ENCODE measurements at places on chromosomes 12 and 14.

- DNase-seq = no peak
These were observed 199.3 kb downstream of the TTC7B start for GRCh38 chr14:90616881-90617280.

DNA sequence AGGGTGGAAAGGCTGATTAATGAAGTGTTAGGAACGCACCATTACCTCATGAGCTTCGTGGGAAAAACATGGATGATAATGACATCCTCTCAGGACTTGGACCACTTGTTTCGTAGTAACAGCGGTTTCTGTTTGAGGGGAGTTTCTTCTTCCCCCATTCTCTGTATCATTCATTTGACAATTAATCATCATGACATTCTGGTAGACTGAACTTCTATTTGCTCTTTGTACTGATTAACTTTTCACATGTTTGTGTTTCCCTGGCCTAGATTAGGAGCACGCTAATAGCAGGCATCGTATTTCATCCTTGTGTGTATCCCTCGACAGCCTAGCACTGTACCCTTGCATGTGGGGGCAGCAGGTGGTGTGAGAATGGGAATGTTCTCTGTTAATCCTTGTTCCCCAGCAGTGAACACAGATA is 8.0 kb downstream of the LRRC74A start:
- DNase-seq = no peak

DNA sequence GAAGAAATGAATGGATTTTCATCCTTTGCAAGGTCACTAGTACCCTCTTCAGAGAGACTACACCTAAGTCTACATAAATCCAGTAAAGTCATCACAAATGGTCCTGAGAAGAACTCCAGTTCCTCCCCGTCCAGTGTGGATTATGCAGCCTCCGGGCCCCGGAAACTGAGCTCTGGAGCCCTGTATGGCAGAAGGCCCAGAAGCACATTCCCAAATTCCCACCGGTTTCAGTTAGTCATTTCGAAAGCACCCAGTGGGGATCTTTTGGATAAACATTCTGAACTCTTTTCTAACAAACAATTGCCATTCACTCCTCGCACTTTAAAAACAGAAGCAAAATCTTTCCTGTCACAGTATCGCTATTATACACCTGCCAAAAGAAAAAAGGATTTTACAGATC is 40.8 kb downstream of the SPATA7 start:
- DNase-seq = no peak

DNA sequence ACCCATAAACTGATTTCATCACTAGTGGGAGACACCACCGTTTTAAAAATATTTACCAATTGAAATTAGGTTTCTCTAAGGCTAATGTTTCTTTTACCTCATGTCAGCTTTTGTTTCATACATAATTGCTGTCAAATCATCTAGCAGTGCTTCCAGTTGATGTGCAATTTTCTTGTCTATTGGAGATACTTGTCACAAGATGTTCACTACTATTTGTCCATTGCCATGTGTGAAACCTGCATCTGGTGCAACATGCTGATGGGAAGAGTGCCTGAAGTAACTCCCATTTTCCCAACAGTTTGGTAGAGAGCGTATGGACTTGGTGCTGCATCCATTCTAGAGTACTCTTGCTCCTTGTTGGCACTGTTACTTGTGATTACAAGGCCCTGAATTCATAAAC is 9.7 kb downstream of the XPOT start:
- no peak for DNase-seq

GRCh38 chr14:94127330-94127729 is 2.1 kb downstream of the IFI27L2 start:
- no peak for DNase-seq

DNA sequence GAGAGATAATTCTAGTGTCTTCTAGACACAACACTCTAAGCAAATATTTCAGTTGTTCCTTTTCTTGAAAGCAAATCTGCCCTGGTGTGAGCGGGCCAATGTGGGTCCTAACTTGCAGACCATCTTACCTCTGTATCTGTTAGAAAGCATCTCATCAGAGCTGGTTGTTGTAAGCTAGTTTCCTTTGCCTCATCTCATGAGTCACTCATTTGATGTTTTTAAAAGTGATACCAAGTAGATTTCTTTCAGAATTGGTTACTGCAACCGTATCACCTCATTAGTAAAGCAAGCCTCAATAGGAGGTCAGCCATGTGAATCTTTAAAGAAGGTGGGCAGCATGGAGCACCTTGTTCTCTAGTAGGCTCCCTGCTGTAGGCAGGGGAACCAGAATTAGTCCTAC is 78.6 kb downstream of the DAAM1 start:
- DNase-seq = no peak

GRCh38 chr12:117347588-117347987 is 13.8 kb downstream of the NOS1 start:
- DNase-seq = no peak

DNA sequence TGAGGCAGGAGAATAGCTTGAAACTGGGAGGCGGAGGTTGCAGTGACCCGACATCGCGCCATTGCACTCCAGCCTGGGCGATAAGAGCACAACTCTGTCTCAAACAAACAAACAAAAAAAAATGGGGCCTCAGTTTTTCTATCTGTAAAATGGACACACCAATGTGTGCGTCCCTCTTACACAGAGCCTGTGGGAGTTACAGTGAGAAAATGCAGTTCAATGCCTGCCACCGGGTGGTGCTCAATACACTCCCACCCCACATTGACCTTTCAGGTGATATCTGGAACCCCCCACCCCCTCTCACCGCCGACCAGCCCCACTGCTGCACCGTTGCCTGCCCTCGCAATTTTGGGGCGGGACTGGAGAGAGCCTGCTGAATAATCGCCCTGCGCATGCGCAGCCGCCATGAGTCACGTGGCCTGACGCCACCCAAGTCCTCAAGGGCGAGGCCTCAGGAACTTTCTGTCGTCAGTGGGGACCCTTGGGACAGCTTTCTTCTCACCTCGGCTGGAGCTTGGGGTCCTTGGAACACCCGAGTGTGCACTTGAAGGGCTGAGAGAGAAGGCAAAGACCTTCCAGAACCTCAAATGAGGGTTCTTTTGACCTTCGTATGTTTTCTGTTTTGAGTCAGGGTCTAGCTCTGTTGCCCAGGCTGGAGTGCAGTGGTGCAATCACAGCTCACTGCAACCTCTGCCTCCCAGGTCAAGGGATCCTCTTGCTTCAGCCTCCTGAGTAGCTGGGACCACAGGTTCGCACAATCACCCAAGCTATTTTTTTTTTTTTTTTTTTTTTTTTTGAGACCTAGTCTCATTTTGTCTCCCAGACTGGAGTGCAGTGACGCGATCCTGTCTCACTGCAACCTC is 14.6 kb upstream of the CABP1 start:
- DNase-seq = no peak

GRCh38 chr12:26496170-26496569 is 300.8 kb downstream of the SSPN start:
- DNase-seq = no peak

- no peak for DNase-seq
These were observed 4.3 kb upstream of the MMP19 start for GRCh38 chr12:55847033-55847432.

DNA sequence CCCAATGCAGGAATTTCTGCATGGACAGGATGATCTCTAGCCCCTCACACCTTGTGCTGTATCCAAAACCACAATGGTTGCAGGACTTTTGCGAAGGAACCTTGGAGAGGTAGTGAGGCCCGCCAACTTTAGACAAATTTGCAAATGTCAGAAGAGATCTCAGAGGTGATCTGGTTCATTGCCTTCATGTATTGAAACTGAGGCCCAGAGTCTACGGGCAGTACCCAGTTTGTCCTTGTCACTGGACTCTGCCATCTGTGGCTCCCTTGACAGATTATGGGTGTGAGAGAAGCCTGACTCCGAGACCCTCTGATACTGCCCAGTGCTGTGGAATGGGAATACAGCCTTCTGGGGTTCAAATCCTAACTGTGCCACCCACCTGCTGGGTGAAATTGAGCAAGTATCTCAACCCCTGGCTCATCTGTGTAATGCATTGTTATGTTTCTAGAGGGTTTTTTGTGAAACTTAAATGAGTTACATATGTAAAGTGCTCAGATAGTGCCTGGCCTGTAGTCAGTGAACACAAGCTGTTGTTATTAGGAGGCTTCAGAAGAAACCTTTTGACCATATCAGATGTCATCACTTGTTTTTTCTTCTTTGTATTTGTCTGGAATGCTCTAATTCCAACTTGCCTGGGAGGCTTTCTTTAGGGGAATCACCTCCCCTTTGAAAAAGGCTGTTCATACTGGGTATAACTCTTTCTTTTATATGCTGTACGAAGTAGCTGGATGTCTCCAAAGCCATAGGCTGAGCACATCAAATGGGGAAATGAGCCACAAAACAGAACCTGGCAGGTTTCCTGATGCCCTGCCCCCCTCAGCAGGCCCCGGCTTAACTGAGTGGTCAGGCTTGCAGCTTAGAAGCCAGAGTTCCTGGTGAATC is 71.4 kb upstream of the SRSF5 start:
- DNase-seq = no peak

DNA sequence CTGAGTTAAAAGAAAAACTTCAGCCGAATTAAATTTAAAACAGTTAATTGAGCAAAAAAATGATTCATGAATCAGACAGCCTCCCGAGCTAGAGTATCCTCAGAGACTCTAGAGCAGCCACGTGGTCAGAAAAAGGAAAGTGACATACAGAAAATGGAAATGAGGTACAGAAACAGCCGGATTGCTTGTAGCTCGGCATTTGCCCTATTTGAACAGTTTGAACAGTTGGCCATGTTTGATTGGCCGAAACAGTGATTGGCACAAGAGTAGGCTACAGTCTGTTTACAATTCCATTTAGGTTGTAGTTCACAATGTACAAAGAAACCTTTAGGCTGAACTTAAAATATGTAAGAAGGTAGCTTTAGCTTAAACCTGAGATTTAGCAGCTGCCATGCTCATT is 12.9 kb upstream of the OXA1L start:
- no peak for DNase-seq

- DNase-seq = no peak
These were observed 30.0 kb upstream of the OR4E1 start for GRCh38 chr14:21703357-21704326.

- no peak for DNase-seq
These were observed 393.9 kb upstream of the RGS6 start for GRCh38 chr14:71538288-71538687.

DNA sequence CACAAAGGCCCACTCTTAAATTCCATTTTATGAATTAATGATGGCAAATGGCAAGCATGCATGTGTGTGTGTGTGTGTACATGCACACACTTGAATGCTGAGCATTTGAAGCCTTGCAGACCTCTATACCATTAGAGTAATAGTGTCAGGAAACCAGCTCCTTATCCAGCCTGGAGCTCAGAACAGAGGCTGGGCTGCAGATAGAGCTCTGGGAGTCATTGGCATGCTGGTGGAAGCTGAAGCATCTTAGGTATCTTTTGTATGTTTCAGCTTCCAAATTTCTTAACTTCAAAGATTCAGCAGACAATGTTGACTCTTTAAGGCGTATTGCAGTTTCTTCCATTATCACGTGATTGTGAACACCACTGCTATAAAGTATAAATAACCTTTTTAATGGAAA is 192.9 kb upstream of the ARHGAP5 start:
- no peak for DNase-seq

GRCh38 chr14:87034680-87035079 is 958.3 kb downstream of the GALC start:
- no peak for DNase-seq

GRCh38 chr12:47033789-47034555 is 45.4 kb upstream of the PCED1B start:
- no peak for DNase-seq

- DNase-seq = no peak
These were observed 135.0 kb upstream of the HIF1A start for GRCh38 chr14:61560323-61560722.

GRCh38 chr12:1174659-1175058 is 183.6 kb downstream of the ERC1 start:
- no peak for DNase-seq

GRCh38 chr14:99012703-99013102 is 259.3 kb downstream of the BCL11B start:
- DNase-seq = no peak

- no peak for DNase-seq
These were observed 11.0 kb downstream of the ORAI1 start for GRCh38 chr12:121637231-121637914.

GRCh38 chr12:52045794-52046199 is 5.4 kb upstream of the NR4A1 start:
- DNase-seq = no peak

GRCh38 chr12:99454539-99455172 is 192.9 kb upstream of the GARIN6 start:
- DNase-seq = no peak

DNA sequence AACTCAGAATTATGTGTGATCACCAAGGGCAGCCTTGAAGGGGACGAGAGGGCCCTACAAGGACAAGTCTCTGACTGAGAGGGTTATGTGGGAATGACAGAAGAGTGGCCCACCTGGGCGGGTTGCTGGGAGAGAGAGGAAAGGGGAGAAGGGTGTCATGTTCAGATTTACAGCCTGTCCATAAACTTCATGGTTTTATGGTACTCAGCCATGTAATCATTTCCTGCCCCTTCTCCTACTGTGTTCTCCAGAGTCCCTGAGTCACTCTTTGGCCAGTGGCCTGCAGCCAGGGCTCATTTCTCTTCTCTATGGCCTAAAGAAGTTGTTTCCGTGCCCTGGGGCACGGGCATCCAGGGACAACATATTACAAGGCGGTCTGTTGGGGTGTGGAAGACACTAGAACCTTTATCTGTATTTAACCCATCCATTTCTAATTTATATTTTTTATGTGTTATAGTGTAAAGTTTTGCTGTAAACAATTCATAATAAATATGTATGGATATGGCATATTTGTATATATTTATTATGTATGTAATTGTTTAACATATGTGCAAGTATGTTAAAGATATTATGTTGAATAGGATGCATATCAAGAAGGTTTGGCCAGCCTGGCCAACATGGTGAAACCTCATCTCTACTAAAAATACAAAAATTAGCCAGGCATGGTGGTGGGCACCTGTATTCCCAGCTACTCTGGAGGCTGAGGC is 26.9 kb downstream of the DDX47 start:
- peak; percentile 78 for DNase-seq

DNA sequence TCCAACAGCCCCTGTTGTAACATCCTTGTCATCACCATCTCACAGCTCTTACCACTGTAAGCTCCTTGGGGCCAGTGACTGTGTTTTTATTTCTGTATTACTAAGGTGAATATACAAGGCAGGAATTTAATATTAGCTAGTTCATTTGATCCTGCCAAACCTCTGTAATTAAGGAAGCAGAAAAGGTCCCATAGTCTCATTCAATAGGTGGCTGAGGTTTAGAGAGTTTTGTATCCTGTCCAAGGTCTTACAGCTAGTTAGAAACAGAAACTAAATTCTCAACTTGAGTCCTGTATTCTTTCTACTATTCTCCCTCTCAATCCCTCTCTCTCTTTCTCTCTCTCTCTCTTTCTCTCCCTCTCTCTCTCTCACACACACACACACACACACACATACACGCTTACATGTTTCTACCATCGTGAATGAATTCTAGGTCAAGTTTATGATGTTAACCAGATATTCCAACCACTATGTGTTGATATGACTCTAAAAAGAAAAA is 543 bp upstream of the GLIPR1 start:
- peak; percentile 54 for DNase-seq

Data from RCC 7860 (cell line).